Activated CD4-positive, alpha-beta T cell treated with anti-CD3 and anti-CD28 coated beads, Interleukin-2, amount 50 U/mL, for 4 hours (primary cell): ENCODE measurements at places on chromosomes 1 and 21.

DNA sequence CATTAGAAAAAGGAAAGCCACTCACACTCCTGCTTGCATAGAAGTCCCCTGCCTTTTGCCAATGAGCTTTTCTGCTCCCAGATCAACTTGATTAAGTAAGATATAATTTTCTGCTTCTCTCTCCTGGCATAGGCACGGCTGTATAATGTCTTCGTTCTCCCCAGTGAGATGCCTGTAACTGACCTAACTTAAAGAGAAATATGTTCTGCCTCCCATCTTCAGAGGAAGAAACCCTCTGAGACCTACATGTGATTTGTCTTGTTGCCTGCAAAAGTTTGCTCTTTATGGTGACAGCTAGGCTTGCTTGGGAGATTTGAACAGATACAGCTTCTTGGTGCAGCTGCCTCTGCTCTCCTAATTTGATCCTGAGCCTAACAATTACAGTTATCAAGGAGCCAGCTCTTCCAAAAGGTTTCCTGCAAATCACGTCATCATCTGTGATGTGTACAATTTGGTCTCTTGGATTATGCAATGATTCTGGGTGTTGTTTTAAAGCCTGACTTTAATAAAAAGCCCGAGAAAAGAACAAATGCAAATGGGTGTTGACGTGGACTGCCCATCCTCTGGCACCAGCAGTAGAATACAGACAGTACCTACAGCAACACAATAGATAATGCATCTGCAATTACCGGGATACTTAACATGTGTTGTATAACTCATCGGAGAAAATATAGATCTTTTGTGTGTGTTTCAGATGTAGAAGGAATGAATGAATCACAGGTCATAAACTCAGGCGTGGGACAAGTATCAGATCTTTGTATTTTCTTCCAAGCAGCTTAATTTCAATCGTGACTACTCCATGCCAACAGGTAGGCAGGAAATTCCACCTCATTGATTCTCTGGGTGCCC is 76.2 kb upstream of the KAZN start:
- DNase-seq: no peak

DNA sequence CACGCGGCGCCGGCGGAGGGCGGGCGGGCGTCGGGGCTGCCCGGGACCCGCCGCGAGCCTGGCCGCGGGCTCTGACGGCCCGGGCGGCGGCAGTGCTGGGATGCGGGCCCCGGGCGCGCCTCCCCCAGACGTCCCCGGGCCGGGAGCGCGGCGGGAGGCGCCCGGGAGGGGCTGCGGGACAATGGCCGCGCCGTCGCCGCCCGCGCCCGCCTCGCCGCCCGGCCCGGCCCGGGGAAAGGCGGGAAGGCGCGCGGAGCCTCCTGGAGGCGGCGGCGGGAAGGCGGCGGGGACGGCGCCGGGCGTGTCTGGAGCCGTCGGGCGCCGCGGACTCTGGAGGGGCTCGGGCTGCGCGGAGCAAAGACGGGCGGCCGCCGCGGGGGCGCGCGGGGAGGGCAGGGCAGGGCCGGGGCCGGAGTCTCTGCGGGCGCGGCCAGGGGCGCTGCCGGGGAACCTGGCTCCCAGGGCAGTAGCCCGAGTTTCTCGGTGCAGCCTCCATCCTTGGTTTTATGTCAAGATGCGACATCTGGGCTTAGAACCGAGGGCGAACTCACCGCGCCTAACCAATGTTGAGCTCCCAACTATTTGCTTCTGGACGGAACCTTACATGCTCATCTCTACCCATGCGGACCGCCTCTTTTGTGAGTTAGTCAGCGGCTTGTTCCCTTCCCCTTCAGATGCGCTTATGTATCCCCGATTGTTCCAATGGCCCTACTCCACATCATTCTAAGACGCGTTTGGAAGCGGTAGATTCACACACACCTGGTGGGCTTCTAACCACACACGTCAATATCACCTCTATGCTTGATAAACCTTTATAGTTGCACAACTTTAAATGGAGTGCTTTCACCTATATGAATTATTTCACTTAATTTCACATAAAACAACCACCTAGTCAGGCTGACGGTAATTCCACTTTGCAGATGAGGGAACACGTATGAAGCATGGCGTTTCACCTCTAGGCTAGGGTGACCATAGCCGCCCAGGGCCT is 651 bp downstream of the ZBTB8A start:
- DNase-seq: no peak

DNA sequence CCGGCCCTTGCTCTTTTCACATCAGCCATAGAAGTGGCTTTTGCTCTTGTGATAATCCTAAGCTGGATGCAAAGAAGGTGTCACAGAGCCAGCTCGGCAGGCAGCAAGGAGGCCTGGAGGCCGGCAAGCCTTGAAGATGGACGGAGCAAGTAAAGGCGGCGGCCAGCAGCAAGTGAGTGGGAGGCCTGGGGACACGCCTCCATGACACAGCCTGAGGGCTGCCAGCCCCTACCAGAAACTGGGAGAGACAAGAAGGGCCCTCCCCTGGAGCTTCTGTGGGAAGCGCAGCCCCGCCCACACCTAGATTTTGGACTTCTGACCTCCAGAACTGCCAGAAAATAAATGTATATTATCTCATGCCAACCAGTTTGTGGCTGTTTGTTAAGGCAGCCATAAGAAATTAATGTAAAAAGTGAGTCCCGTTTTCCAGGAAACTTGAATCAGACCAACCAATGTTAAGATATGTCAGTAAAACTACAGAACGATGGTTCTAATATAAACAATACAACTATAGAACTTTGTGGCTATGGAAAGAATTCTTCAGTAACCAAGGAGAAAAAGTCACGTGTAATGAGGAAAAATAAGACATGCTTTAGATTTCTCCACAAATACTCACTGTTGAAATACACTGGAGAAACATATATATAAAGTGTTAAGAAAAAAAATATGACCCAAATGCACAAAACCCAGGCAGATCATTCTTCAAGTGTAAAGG is 49.9 kb downstream of the BACE2 start:
- no peak for DNase-seq

DNA sequence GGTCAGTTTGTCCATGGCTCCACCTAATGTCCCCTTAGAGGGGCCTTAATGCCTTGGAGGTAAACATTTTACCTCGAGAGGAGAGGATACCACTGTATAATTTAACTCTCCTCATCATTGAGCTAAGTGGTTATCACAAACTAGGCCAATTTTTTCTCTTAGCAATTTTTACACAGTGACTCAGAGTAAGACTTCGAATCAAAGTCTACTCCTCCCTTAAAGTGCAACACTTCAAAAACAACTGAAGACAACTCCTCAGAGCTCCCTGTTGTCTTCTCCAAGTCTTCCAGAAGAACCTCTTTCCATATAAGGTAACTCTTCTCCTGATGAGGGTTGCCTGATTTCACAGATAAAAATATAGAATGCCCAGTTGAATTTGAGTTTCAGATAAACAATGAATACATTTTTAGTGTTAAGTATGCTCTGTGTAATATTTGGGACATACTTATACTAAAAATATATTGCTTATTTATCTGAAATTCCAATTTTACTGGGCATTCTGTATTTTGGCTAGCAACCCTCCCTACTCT is 4.9 kb upstream of the PTGFRN start:
- DNase-seq: no peak

DNA sequence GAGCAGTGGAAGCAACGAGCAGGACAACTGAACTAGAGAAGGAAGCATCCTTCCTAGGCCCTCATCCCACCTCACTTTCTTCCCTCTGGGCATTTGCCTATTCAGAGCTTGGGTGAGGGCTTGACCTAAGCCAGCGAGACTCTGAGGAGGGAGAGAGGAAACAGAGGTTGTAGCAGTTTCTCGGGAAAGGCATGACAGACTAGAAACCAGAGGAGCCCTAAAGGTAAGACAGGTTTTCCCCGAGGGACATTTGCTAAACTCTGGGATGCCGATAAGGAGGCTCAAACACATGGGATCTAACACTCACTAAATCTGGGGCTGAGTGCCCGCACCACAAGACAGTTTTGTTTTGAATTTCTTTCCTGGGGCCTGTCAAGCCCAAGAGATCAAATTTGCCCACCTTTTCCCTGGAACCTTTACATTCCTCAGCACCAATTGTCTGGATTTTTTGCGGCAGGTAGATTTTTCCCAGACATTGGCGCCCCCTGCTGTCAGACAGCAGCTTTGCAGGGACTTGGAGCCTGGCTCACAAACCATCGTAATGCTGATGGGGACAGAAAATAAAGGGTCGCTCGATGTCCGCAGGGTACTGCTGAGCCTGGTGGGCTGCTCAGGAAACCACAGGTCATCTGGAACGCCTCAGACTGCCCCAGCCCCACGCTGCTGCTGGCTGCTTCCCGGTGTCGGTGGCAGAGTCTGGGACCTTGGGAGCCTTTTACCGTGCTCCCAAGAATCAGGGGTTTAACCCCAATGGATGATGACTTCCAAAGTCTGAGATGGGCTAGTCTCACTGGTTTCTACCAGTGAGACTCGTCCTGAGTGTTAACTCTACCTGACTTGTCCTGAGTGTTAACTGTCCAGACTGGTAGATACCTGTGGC is 23.4 kb upstream of the TSPAN2 start:
- peak; percentile 43 for DNase-seq
